GM12878 (cell line): ENCODE measurements at places on chromosomes 12 and 14. TPM values are rescaled to one million over a fixed set of nuclear protein-coding genes. Genes with fewer than 3 reads are reported as not detected.

DNA sequence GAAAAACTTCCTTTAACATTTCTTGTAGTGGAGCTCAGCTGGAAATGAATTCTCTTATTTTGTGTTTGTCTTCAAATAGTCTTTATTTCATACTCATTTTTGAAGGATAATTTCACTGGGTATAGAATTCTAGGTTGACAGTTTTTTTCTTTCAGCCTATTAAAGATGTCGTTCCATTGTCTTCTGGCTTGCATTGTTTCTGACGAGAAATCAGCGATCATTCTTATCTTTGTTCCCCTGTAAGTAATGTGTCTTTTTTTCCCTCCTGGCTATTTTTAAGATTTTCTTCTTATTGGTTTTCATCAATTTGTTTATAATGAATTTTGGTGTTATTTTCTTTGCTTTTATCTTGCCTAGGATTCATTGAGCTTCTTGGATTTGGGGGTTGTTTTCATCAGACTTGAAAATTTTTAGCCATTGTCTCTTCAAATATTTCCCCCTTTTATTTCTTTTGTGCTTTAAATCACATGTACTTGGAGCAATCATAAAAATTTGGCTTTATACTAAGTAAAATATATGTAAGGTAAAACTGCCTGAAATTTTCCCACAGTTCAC is 89.4 kb downstream of the UNC79 start:
- DNase-seq = no peak

EGLN3 gene
- 0.60 and 0.84 TPM in 2 replicates for polyA plus RNA-seq

GRCh38 chr12:31966558-31967205 is 7.5 kb downstream of the RESF1 start:
- DNase-seq = no peak

- DNase-seq = no peak
Observed at GRCh38 chr14:62143245-62143644, 381.0 kb downstream of the SNAPC1 start.

PIANP gene
- not detected in 2 replicates for polyA plus RNA-seq

TAS2R20 gene
- 0.09 TPM in 2 replicates for polyA plus RNA-seq

ADCY4 gene
- polyA plus RNA-seq = 0.33 TPM in 1 of 2 replicates, not detected in the other

LMNTD1 gene
- polyA plus RNA-seq = not detected in 2 replicates

DNA sequence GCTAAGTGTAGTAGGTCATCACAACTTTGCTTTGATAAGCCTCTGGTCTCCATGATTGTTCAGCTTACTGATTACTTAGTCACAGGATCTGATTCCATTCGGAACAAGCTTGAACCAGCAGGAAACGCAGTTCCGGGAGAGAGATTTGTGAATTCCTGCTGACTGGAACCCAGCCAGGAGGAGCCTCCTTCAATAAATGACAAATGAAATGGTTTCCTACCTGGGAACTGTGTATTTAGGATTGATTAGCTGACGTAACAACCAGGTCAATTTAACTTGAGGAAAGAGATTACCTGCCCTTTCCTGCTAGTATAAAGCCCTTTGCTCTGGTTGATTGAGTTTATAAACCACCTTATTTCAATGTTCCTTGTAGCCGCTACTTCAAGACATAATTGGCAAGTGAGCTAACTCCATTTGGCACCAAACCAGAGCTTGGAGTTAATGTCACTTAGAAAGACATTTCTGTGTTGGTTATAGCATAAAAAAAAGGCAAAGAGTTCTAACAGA is 35.1 kb upstream of the KCNH3 start:
- no peak for DNase-seq

DNA sequence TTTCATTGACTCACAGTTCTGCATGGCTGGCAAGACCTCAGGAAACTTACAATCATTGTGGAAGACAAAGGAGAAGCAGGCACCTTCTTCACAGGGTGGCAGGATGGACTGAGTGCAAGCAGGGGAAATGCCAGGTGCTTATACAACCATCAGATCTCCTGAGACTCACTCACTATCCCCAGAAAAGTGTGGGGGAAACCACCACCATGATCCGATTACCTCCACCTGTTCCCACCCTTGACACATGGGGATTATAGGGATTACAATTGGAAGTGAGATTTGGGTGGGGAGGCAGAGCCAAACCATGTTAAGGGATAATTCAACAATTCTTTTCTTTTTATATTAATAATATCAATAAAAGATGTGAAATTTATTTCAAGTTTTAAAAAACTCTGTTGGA is 34.1 kb downstream of the CNTN1 start:
- no peak for DNase-seq

GRCh38 chr12:54030442-54030801 is 2.2 kb downstream of the HOXC6 start:
- DNase-seq = no peak

DNA sequence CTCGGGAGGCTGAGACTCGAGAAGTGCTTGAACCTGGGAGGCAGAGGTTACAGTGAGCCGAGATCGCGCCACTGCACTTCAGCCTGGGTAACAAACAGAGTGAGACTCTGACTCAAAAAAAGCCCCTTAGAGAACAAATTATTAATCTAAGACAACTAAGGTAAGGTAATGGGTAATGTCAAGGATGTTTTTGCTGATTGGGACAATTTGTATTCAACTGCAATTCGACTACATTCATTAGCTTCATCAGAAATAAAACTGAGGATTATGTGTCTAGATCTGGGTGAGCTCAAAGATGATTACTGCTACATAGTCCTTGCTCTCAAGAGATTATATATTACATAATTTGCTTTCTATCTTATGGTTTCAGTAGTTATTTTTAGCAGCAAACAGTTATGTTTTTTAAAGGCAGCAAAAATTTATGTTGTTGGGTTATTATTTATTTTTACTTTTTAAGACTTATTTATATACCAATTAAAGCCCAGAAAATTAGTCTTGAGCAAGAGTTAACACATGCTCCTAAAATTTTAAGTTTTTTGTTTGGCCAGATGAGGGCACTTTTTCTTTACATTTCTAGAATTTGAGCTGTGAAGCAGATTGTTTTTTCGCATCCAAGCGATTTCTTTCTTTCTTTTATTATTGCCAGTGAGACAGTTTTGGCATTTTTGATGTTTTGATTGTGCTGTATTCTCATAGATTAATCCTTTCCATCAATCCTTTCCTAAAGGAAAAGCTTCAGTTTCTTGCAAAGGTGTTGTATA is 52.3 kb downstream of the PLEKHA5 start:
- DNase-seq = no peak

SRRM4 gene
- 0.01 TPM in 1 of 2 replicates, not detected in the other for polyA plus RNA-seq

DNA sequence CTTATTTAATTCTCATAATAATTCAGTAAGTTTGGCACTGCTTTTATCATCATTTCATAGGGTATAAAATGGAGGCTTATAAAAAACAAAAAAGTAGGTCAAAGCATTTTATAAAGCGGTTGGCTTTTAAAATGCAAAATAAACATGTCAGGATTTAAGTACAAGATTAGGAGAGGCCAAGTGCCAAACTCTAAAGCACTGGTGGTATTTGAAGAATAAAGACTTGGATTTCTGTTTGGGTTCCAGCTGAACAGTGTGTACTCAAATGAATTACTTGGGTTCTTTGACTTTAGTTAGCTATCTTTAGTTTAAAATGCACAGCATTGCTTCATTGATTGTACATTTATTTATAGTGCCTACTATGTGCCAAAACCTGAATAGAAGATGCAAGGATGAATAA is 966.6 kb upstream of the SEL1L start:
- no peak for DNase-seq

KICS2 gene
- polyA plus RNA-seq = 9.2 and 10.9 TPM in 2 replicates
